ENCODE measurements at places on chromosomes 1 and 21.

DNA sequence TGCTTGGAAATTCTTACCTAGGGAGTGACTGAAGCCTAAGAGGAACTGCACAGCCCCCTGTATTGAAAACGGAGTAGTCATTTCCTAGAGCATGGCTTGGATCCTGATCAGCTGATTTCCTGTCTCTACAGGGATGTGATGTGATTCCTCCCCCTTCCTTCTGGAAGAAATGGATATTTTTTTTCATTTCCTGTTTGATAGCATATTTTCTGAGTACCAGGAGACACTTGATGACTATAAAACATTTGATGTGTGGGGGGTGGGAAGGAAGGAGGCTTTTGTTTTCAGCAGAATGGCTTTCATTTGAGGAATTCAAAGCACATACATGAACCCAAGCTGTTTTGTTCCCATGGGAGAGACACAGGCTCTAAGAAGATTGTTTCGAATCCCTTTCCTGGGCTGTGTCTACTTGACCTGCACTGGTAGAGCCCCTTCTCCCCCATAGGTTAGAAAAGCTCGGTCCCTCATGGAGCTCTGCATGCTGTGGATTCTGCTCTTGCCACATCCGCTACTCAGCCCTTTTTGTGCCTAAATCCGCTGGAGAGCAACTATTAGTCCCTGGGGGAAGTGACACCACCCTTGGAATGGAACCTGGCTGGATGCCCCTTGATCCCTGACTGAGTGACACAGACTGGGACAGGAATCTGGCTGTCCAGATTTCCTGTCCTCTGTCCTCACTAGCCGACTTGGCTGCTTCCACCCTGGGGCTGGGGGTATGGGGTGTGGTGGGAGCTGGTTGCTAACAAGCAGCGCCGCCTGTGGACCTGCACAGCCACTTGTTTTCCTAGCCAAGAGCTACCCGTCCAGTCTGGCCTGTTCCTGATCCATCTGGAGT, 71.8 kb upstream of the MACF1 start:
- DNase-seq, result peak; percentile 55

- DNase-seq, result no peak
Observed at GRCh38 chr1:229139331-229140118, 131.4 kb upstream of the RAB4A start.

- peak; percentile 89 for DNase-seq
Observed at GRCh38 chr21:31366825-31367224, 22.8 kb upstream of the TIAM1 start.

DNA sequence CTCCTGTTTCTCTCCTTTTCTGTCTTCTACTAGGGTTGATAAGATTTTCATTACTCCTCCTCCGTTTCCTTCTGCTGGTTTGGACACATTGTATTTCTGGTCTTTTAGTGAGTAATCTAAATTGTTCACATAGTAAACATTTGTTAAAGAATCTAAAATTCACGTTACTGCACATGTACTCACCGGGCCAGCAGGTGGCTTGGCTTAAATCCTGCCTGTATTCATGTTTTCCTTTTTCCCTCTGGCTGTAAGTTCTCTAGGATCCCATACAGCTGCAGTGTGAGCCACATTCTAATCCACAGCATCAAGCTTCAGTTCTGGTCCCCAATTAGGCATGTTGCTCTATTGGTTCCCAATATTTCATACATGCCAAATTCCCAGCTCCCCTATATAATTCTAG, 958.3 kb downstream of the ADGRL2 start:
- no peak for DNase-seq

DNA sequence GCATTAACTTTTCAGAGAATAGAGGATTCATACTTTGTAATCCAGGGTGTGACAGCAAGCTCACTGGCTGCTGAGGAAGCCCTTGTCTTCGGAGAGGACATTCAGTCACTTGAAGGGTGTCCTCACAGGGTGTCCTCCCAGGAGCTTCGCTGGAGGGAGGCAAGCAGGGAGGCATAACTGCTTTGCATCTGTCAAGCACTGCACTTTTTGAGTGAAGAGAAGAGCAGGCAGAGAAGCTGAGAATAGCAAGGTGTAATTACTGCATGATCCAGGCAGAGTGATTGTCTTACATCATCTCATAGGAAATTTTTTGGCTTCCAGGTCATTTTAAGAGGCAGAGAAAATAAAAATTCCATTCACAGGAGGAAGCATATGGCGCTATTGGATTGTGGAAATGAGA, 232.5 kb upstream of the ZP4 start:
- no peak for DNase-seq

GRCh38 chr1:244450597-244451538, 841 bp downstream of the ADSS2 start:
- peak; percentile 81 for DNase-seq

- DNase-seq, result no peak
Observed at GRCh38 chr1:190511554-190511953, 33.9 kb upstream of the BRINP3 start.

DNA sequence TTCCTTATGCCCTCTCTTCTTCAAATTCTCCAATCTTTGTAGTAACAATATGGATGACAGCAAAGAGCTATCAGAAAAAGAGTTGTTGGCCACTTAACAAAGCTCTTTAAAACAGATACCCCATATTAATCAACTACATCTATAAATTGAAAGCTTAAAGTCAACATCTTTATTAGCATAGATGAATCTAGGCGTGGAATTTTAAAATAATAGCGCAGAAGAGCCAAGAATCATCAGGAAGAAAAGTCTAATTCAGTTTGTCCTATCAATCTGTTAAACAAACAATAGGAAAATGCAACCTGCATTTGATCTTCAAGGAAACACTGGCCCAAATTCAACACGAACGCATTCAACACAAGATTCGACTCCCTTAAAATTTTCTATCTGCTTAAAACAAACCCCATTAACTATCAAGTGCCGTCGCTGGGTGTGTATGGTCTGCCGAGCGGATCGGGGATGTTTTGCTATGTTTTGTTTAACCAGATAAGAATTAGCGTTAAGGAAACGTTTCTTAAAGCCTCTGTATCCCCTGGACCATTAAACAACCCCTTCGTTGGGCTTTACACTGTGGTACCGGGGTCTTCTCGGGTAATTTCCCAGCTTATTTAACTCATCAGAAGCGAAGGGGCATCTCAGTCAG, 1.0 kb downstream of the LYST start:
- DNase-seq, result peak; percentile 18

- no peak for DNase-seq
Observed at GRCh38 chr1:916173-917075, 7.3 kb upstream of the SAMD11 start.

GRCh38 chr1:160083968-160084770, 2.8 kb downstream of the KCNJ9 start:
- peak; percentile 17 for DNase-seq

DNA sequence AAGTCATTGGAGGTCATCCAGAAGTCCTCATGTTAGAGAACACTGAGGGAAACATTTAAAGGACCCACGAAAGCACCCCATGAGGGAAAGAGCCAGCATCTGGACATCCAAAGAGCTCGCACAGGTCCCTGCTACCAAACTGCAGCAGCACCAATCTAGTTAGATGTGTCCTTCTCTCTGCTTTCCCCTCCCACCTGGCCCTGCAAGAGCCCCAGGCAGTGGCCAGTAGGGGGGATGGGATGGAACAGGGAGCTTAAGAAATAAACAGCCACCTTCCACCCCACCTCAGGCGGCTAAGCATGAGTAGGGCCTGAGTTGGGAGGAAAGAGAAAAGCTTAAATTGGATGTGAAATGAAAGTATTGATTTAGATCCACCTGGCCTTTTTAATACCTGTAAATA, 175.9 kb upstream of the KCND3 start:
- DNase-seq, result no peak

DNA sequence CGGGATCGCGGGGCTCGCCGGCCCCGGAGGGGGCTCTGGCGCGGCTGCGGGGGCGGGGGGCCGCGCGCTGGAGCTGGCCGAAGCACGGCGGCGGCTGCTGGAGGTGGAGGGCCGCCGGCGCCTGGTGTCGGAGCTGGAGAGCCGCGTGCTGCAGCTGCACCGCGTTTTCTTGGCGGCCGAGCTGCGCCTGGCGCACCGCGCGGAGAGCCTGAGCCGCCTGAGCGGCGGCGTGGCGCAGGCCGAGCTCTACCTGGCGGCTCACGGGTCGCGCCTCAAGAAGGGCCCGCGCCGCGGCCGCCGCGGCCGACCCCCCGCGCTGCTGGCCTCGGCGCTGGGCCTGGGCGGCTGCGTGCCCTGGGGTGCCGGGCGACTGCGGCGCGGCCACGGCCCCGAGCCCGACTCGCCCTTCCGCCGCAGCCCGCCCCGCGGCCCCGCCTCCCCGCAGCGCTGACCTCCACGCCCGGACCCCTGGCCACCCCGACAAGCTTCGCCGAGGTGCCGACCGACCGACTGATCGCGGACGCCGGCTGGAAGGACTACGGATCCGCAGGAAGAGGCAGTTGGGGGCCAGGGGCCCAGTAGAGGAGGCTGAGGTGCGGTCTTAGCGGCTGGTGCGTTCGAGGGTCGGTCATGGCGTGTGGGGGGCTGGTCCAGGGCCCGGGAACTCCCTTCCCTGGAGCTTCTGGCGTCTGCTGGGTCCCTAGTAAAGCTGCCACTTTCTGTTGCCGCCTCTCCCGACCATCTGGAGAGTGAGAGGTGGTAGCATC, 711 bp downstream of the TRNP1 start:
- no peak for DNase-seq

DNA sequence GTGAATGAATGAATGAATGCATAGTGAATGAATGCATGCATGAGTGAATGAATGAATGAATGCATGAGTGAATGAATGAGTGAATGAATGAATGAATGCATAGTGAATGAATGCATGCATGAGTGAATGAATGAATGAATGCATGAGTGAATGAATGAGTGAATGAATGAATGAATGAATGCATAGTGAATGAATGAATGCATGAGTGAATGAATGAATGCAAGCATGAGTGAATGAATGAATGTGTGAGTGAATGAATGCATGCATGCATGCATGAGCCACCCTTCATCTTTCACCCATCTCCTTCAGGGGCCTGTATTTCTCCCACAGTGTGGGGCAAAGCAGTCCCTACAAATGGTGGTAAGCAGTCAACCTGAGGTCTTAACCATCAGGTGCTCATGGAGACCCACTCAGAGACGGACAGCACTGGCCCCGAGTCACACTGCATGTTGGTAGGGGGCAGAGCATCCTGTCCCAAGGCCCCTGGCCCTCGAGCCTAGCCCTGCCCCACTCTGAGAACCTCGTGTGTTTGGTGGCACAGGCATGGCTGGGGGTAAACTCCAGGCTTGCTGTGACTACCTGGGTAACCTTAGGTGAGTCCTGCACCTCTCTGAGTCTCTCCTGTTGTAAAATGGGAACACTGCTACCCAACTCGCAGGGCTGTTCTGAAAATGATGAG, 28.0 kb upstream of the PAX7 start:
- DNase-seq, result peak; percentile 1

GRCh38 chr1:185373813-185374529, 56.9 kb upstream of the IVNS1ABP start:
- peak; percentile 38 for DNase-seq

GRCh38 chr1:246218686-246219085, 288.4 kb downstream of the SMYD3 start:
- DNase-seq, result no peak

DNA sequence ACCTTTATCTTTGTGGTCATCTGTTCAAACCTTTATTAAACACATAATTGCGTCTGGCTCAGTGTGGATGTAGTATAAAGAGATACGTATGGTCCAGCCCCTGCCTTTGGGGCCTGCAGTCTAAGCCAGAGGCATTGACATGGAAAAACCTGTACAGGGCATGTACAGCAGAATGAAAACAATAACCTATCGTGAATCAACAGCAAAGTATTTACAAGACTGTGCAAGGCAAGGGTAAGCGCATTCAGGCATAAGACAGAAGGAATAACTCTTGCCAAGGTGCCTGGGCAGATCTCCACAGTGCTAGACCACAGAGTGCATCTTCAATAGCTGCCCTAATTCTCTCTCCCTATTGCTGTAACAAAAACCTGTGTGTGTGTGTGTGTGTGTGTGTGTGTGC, 35.5 kb downstream of the KIRREL1 start:
- DNase-seq, result no peak

DNA sequence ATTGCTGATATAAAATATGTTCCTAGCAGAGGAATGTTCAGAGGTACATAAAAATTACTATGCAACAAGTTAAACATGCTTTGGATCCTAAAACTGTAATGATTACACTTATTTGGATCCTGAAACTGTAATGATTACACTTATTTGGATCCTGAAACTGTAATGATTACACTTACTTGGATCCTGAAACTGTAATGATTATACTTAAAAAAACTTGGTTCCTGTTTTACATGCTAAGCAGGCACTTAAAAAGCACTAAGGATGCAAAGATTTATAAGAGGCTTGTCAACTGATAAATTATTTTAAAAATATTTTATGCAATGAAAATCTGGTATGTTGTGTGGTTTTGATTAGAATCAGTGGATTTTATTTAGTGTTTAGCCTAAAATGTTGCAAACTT, 47.7 kb downstream of the ZNHIT6 start:
- DNase-seq, result no peak

- no peak for DNase-seq
Observed at GRCh38 chr1:218588540-218589172, 243.5 kb downstream of the TGFB2 start.

GRCh38 chr1:172469717-172470116, 25.8 kb upstream of the PIGC start:
- DNase-seq, result no peak

- peak; percentile 62 for DNase-seq
Observed at GRCh38 chr1:61692155-61692800, 32.7 kb downstream of the TM2D1 start.

DNA sequence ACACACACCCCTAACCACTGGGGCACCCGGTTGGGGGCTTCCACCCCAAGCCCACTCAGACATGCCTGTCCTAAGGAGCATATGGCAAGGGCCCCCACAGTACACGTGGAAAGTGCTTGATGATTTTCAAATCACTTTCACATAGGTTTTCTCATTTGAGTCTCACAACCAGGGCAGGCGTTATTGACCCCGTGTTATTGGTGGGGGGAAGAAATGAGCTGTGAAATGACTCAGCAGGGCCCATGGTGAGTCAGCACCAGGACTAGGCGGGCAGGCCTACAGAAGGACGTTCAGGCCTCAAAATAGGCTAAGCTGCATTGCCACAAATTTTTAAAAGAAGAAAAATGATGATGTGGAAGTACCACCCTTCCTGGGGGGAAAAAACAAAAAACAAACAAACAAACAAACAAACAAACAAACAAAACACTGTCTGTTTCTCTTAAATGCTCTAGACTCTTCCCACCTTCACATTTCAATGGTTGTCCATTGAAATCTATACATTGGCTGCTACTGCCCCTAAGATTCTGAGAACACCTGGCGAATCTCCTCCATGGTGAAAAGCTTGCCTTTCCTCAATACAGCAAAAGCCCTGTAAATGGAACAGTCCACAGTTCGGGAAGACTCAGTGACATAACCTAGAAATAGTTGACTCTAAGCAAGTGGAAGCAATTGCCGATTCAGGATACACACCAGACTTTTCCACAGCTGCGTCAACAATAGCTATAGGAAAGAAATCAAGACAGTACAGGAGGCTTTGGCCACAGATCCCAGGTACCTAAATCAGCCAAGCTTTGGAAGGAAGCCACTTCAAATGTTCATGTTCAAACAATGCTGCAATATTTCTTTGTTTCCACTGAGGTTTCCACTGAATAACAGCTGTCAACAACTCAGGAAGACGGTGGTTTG, 234.7 kb downstream of the TOMM20 start:
- DNase-seq, result peak; percentile 87

- peak; percentile 58 for DNase-seq
Observed at GRCh38 chr1:54052431-54052933, 522 bp downstream of the TMEM59 start.
